T-helper 22 cell (primary cell): ENCODE measurements at places on chromosomes 13 and 19.

- no peak for DNase-seq
Observed at GRCh38 chr13:69579351-69579750, 528.3 kb upstream of the ATXN8OS start.

- DNase-seq, result no peak
Observed at GRCh38 chr19:39166571-39167391, 30.0 kb upstream of the NCCRP1 start.

DNA sequence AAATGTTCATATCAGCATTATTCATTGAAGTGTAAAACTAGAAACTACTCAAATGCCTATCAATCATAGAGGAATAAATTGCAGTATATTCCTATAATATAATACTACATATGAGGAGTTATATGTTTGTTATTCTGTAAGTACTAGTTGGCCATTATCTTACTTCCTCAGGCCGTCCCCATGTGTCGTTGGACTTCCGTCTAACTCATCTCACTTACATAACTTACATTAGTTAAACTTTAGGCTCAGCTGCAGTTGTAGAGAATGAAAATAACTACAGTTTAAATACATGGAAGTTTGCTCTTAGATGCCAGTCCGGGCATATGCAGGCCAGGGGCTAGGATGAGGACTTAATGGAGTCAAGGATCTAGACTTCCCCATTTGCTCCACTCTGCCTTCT, 8.6 kb upstream of the EPSTI1 start:
- DNase-seq, result no peak

- DNase-seq, result no peak
Observed at GRCh38 chr13:98490195-98490836, 86.6 kb downstream of the STK24 start.

GRCh38 chr19:55369653-55370304, 484 bp downstream of the IL11 start:
- no peak for DNase-seq

DNA sequence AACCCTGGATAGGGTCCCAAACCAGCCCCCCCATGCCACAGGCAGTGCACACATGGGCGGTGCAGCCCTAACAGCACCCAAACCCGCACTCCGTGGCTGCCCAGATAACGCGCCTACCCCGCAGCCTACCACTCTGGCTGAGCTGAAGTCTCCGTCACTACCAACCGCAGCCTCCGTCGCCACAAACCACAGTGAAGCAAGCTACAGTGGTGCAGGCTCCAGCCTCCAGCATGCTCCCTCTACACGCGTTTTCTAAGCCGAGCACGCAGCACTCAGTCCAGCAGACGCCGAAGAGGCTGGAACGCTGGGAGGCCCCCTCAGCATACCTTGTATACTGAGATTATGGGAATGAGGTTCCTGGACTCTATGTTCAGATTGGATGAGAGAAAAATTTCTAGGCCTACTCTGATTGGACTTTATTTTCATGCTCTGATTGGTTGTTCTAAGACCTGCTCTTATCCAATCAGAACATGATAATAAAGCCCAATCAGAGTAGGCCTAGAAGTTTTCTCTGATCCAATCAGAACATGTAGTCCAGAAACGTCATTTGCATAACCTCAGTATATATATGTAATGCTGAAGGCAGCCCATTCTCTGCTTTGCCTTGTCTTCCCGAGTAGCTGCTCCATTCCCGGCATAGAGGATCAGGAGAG, 56.7 kb upstream of the C1QTNF9B start:
- DNase-seq, result no peak

DNA sequence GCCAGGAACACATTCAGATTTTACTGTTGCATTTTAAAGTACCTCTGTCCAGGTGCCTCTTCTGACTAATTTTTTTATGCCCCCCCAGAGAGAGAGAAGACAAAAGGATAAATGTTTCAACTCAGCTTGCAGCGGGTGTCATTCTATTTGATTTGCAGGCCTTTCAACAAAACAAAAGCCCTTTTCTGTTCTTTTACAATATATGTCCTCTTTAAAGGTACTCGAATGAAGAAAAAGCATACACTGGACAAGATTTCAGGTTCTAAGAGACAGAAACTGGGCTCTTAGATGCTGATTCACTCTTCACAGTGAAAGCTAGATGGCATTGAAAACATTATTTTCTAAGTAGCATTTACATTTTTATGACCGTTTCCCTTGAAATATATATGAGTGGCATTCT, 2.9 kb upstream of the FRY start:
- DNase-seq, result no peak

DNA sequence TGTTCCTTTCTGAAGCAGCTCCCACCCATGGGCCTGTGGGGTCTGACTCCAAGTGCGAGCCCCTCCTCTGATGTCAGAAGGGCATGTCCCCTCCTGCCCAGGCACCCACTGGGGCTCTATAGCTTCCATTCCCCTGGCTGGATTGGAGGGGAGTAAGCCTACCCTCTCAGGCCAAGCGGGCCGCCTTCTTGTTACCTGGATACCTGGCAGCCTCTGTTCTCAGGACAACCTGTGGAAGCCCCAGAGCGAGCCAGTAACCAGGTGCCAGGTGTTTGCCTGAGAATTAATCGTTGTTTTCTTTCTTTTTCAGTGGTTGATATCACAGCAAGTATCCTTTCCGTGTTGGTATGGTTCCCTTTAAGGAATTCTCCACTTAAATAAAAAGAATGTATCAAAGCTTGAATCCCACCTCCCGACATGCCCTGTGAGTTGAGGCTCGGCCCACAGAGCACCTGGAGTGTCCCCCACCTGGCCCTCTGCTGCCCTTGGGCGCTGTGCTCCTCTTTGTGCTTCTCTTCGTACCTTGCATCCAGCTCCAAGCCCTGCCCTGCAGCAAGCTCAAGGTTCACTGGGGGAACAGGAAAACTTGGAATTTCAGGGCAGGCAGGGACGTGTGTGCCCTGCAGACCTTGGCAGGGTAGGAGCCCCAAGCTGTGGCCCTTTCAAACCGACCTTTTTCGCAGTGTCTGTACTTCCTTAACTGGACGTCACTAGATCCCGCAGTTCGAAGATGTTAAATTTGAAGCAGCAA, 15.0 kb downstream of the MAU2 start:
- no peak for DNase-seq

GRCh38 chr13:20700288-20700687, 3.2 kb upstream of the IL17D start:
- no peak for DNase-seq

DNA sequence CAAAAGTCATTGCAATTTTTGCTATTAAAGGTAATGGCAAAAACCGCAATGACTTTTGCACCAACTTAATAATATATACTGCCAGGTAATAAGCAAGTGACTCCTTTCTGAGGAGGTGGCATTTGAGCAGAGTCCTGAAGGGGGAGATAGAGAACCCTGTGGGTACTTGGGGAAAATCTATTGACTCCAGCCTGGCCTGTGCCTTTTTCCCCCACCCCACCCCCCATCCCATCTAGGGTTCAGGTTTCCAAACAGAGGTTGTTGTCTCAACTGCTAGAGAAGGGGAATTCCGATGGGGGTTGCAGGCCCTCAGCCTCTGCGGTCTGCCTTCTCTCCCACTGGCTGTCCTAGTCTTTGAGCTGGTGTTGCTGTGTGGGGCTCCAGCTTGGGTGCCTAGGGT, 11.5 kb downstream of the S1PR2 start:
- peak; percentile 36 for DNase-seq

GRCh38 chr13:55361141-55361540, 1779.6 kb upstream of the PRR20A start:
- DNase-seq, result no peak

- DNase-seq, result peak; percentile 30
Observed at GRCh38 chr19:10718205-10719196, 622 bp downstream of the DNM2 start.

DNA sequence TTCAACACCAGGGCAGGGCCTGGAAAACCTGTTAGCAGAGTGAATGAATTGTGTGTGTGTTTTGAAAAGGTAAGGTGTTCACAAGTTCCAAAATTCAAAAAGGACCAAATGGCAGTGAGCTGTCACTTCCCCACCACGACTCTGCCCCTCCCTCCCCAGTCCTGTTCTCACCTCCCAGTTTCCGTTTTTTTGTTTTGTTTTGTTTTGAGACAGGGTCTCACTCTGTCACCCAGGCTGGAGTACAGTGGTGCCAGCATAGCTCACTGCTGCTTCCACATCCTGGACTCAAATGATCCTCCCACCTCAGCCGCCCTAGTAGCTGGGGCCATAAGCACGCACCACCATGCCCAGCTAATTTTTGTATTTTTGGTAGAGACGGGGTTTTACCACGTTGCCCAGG, 20.3 kb upstream of the BCL3 start:
- no peak for DNase-seq

DNA sequence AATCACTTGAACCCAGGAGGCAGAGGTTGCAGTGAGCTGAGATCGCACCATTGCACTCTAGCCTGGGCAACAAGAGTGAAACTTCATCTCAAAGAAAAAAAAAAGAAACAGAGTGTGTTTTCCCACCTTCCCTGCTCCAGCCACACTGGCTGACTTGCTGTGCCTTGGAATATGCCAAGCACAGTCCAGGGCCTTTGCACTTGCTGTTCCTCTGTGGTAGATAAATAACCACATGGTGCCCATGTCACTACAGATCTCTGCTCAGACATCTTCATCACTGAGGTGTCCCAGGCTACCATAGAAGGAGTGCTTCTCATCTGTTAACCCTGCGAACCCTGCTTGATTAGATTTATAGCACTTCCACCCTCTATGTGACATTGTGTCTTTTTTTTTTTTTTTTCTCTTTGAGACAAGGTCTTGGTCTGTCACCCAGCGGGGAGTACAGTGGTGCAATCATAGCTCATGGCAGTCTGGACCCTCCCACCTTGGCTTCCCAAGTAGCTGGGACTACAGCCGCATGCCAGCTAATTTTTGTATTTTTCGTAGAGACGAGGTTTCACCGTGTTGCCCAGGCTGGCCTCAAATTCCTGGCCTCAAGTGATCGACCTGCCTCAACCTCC, 10.4 kb downstream of the SMARCA4 start:
- DNase-seq, result no peak

DNA sequence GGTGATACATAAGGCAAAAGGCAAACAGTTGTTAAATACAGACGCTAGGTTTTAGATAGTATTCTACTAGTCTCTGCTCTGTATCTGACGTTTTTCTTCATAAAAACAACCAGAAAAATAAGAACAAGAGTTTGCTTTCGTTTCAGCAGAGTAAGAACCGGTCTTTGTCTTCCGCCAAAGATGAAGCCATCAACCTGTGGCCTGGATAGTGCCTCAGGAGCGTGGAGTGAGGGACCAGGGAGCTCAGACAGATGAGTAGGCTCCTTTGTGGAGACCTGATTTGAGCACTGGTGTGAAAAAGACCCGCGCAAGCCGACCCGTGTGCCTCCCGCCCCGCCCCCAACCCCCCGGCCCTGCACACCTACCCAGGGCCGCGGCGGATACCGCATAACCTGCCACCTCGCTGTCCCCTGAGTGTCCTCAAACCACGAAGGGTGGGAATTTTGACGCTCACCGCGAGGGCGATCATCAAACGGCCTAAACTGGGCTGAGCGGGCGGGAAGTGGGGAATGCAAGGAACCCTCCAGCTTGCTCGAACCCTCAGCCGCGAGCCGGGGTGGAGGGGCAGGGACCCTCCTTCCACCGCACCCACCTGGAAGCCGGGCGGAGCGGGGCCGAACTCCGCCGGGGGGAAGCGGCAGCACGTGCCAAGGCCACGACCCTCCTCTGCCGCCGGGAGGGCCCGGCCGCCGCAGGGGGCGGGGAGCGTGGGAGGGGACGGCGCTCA, 866 bp upstream of the LMO7 start:
- no peak for DNase-seq

DNA sequence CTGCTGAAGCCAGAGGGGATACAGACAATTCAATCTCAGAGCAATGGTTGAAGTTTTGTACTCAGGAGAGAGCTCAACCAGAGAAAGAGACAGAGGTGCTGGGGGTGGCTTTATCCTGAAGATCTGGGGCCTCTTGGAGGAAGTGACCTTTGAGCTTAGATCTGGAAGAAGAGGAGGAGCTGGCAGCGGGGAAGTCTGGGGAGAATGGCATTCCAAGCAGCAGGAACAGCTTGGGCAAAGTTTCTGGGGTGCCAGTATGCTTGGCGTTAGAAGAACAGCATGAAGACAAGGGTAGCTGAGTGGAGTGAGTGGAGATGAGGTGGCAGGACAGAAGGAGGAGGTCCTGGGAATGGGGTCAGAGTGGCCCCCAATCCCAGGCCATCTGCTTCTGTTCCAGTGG, 11.3 kb downstream of the MAST3 start:
- DNase-seq, result no peak

- no peak for DNase-seq
Observed at GRCh38 chr13:33913829-33914228, 95.9 kb downstream of the RFC3 start.

GRCh38 chr19:9528757-9529336, 9.6 kb downstream of the ZNF426 start:
- no peak for DNase-seq

- no peak for DNase-seq
Observed at GRCh38 chr19:30235946-30236345, 136.2 kb upstream of the ZNF536 start.

DNA sequence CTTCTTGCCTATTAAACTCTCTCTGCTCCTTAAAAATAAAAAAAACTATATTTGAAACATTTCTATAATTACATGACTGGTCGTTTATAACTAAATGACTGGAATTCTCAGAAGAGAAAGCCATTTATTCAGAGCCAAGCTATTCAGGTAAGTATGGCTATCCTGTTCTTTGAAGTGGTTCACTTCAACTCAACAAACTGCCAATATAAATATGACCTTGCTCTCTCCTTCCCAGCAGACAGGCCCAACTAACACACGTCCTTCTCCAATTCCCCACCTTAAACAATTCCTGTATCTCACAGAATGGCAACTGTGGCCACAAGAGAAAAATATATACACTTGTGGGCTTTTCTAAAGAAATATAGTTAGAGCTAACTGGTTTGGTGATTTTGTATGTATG, 153.9 kb downstream of the MIPEP start:
- DNase-seq, result no peak

- no peak for DNase-seq
Observed at GRCh38 chr19:56109226-56109625, 11.9 kb downstream of the ZNF787 start.

GRCh38 chr13:75076476-75076875, 405.5 kb downstream of the TBC1D4 start:
- DNase-seq, result no peak

DNA sequence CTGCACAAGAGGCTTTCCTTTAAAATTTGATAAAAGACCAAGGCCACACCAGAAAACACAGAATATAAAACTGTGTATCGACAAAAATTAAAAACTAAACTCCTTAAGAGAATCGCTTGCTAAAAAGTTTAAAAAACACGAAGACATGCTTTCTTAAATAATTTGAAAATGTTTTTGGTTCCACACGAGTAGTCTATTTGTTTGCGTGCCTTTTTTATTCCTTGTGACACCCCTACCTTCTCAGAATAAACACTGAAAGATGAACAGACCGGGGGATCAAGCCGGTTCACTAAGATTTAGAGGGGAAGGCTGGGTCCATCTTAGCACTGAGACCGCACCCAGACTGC, 256.4 kb upstream of the STARD13 start:
- DNase-seq, result no peak
